ENCODE measurements at places on chromosomes 2 and 18.

- no peak for DNase-seq
These were observed 17.4 kb upstream of the NABP1 start for GRCh38 chr2:191660575-191660974.

GRCh38 chr2:9781252-9781651 is 62.0 kb upstream of the TAF1B start:
- no peak for DNase-seq

DNA sequence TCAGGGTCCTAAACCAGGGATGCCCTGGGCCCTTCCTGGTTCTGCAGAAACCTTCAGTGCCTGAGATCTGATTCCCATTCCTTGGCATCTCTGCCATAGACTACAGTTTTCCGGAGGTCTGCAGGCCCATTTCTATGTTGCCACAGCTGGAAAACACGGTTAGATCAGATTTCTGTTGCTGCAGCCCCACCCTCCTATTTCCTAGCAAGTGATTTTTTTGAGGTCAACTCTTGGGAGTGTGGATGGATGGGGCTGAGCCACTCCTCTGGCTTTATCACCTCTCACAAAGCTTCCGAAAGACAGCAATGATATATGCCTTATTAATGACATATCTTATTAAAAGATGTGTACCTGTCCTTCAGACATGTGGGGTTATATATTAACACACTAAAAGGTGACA is 56.3 kb downstream of the ZAP70 start:
- DNase-seq, result no peak

DNA sequence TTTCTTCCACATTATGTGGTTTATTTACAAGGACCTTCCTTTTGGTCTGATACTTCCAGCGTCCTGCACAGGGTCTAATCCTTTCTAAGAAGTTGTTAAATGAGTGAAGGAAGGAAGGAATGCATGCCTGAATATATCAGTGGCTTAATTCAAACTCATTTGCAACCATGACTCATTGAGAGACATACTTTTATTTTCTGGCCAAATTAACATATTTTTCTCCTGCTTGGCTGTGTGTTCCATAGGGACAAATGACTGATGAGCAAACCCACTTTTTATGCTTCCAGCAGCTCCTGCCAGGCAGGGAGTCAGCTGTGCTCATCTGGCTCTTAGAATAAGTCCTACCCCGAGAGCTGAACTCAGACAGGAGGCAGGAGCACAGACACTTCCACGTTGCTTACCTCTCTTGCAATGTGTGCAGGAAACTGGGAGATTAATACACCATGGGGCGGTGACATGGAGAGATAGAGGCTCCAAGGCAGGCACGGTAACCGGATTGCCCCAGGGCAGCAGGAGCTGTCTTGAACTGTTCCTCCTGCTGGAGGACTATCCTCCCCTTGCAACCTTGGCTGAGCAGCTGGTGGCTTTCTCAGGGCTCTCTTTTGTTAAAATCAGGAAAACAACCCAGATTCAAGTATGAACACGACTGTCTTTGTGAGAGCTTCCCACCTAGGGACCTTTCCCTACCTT is 667.5 kb upstream of the HS6ST1 start:
- peak; percentile 59 for DNase-seq

- DNase-seq, result no peak
These were observed 86.9 kb downstream of the LIMS1 start for GRCh38 chr2:108621087-108621559.

DNA sequence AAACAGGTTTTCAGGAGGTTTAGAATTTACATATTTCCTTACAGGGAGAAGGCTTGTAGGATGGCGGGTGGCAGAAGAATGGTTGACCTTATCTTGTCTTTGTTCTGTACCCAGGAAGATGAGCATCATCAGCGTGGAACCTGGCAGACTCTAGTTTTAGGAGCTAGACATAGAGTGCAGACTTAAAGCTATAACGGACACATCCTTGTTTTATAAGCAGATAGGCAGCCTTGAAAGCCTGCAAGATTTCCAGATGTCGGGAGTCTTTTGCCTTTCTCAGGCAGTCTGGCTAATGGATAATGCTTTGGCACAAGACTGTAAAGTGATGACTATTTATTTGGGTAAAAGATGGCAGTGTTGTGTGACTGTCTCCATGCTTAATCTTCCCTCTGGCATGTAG is 11.7 kb downstream of the AQP12B start:
- DNase-seq, result no peak

GRCh38 chr18:63271881-63272299 is 47.7 kb downstream of the BCL2 start:
- DNase-seq, result no peak

DNA sequence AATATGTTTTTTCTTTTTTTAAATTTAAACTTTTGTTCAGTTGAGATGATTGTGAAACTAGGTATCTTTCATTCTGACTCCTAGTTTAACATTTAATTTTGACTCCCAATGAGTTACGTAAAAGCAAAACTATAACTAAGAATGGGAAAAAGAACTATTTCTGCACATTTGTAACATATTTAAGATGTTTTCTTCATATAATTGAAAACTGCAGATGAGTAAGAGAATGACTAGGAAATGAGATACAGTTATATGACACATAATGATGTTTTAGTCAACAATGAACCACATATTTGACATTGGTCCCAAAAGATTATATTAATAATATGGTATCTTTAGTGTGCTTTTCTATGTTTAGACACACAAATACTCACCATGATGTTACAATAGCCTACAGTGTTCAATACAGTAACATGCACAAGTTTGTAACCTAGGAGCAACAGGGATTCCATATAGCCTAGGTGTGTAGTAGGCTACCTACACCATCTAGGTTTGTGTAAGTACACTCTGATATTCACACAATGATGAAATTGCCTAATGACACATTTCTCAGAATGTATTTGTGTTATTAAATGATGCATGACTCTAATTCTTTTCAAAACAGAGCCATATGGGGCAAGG is 12.6 kb downstream of the ERMN start:
- DNase-seq, result no peak

GRCh38 chr2:216464104-216464720 is 34.4 kb upstream of the RPL37A start:
- no peak for DNase-seq

- DNase-seq, result no peak
These were observed 37.1 kb downstream of the SLC25A52 start for GRCh38 chr18:31723639-31723989.

DNA sequence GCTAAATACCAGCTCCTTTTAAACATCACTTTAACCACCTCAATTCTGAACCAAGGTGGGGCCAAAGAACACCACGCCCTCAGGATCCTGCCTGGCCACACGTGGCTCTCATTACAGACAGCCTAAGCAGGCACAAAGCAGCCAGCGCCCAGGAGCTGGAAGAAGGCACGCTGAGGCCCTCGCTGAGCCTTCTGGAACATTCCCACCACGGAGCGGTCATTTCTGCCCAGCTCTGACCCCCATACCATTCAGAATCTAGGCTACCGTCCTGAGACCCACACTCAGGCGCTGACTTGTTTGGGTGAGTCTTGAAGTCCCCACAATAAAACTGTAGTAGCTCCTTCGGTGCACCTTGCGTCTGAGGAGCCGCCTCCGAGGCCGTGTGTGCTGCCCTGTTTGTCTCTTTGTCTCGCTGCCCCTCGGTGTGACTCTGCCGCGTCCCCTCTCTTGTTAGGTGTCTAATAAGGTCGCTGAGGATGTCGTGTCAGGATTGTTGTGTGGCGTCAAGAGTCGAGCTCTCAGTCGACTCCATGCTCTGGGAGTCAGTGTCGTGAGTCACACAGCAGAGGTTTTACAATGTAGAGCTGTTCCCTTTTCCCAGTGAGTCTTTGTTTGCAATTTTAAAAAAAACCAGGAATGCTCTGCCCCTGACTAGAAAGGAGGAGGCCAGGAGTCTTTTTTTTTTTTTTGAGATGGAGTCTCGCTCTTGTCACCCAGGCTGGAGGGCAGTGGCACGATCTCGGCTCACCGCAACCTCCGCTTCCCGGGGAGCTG is 242.4 kb downstream of the KLHL29 start:
- DNase-seq, result peak; percentile 32

DNA sequence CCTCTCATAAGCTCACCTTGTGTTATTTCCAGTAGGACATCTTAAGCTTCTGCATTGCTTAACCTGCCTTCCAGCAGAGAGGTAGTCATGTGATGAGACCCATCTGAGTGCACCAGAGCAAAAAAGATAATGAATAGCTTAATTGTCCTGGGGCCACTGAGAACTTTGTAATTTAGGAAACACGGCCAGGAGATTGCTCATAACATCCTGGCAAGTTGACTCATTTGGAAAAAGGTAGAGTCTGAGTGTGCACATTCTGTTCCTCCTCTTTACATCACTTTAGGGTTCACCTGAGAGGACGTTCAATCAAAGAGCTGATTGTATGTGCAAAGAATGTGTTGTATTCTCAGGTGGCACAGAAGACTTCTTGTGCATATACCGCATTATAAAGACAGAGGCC is 830.2 kb upstream of the SOX11 start:
- no peak for DNase-seq

- DNase-seq, result no peak
These were observed 92.9 kb downstream of the TGOLN2 start for GRCh38 chr2:85234868-85235267.

- DNase-seq, result no peak
These were observed 144.9 kb upstream of the NCKAP5 start for GRCh38 chr2:133713049-133713580.

GRCh38 chr18:45540125-45540524 is 75.2 kb upstream of the SLC14A2 start:
- DNase-seq, result no peak

GRCh38 chr2:45743531-45744396 is 92.3 kb downstream of the PRKCE start:
- no peak for DNase-seq

GRCh38 chr2:88321449-88322248 is 130.8 kb downstream of the FOXI3 start:
- no peak for DNase-seq

DNA sequence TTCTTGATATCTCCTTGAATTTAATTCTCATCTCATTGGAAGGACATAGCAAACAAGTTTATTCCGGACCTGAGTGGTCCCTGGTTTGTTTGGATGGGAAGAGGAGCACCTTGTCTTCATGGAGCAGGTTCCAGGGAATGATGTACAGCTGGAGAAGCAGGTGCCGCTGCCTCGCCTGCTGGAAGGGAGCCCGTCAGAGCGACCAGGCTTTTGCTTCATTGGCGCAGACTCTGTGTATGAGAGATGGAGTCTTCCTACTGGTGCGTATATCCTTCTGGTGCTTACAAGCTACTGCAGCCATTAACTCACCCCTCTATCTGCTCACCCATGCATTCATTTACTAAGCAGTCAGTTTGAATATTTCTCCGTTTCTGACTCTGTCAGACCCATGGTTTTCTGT is 11.6 kb upstream of the ALLC start:
- no peak for DNase-seq

- no peak for DNase-seq
These were observed 93.7 kb upstream of the TRIB2 start for GRCh38 chr2:12623051-12623450.

DNA sequence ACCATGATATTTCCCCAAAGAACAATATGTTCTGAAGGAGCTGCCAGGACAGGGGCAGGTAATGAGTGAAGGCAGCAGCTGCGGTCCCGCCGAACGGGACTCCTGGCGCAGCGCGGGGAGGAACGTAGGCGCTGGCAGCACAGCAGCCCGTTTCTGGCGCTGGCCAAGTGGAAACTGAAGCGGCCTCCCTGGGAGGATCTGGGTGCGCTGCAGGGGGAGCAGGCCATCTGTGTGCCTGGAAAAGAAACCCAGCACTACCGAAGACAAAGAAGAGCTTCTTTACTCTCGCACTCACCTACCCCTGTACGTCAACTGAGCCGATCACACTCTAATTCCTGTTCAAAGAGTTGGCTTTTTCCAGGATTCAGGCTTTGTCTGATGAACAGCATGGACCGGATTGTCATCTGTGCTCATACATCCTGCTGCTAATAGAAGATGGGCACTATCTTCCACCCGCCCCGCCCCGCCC is 11.8 kb downstream of the G6PC2 start:
- peak; percentile 36 for DNase-seq

GRCh38 chr2:117745537-117745936 is 69.0 kb upstream of the DDX18 start:
- DNase-seq, result no peak

DNA sequence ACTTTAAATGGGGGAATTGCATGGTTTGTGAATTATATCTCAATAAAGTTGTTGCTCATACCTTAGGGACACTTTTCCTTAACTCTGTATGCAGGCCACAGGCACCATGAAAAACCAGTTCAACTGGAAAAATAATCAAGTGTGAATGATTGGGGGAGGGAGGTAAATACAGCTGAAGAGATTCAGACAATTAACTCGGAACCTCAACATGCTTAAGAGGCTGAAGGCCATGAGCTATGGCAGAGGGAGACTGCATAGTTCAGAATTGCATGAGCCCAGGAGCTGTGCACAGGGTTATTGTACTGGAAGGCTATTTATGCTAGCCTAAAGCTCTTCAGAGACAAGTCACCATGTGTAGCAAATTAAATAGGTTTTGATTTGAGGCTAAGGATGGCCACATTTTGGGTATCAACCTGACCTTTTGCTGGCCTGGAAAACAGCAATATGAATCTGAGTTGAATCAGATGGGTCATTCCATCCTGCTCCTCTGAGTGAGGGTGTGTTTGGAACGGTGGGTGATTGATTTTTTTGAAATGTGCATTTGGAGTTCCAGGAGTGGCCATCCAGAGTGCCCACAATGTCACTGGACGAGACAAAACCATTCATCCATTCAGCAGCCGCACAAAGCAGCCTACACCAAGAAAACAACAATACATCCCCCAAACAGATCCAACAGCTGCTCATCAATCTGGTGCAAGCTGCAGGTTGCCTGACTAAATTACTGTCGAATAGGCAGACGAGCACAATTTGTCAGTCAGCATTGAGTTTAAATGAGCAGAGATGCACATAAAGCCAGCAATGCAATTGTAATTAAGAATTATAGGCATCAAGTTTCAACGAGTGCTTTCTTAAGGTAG is 42.5 kb downstream of the HRH4 start:
- no peak for DNase-seq

- no peak for DNase-seq
These were observed 56.5 kb upstream of the CDKL4 start for GRCh38 chr2:39300044-39300978.

GRCh38 chr2:171889808-171890207 is 4.2 kb downstream of the SLC25A12 start:
- DNase-seq, result no peak

DNA sequence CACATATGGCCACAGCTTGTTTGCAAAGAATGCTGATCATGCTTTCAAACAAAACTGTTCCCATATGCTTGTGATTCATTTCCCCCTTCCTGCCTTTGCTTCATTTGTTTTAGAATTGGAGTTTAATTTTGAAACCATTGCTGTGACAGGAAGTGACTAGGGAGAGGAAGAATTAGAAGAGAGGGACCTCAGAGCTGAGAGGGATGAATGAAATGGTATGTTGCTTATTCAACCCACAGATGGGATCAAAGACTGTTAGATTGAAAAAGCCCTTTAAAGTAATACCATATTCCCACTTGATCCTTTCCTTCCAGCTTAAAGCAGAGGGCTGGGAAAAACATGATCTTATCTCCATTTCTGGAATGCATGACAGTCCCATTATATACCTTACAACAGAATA is 106.2 kb upstream of the RNF152 start:
- no peak for DNase-seq

GRCh38 chr2:145985517-145985916 is 1465.6 kb upstream of the ZEB2 start:
- DNase-seq, result no peak
